ENCODE measurements at places on chromosomes 1 and 21. TPM values are rescaled to one million over a fixed set of nuclear protein-coding genes. Genes with fewer than 3 reads are reported as not detected.

SLC2A1 gene
- 50.5 TPM for polyA plus RNA-seq

MACF1 gene
- 45.9 TPM for polyA plus RNA-seq

GPR37L1 gene
- not detected for polyA plus RNA-seq

SPRR3 gene
- polyA plus RNA-seq = not detected

PLD5 gene
- 0.11 TPM for polyA plus RNA-seq

HAO2 gene
- polyA plus RNA-seq = not detected

- peak overlapping the region; percentile 73 for H3K4me3 ChIP-seq
- H3K4me1 ChIP-seq = peaks cover 5% of the 10 kb centered on the region
Observed at GRCh38 chr1:224183591-224184312, 712 bp downstream of the DEGS1 start.

DNA sequence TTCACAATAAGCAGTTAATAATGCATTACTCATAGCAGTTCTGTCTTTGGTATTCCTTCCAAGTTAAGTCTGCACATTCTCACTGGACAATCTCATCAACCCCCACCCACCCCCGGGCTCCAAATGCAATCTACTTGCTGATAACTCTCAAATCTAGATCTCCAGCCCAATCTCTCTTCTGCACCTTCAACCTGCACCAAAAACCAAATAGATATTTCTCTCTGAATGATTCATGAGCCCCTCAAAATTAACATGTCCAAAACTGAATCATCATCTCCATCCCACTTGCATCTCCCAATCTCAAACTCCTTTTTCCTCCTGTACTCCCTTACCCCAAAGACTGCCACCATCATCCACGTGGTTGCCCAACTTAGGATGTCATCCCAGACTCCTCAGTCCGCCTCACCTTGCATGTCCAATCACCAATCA is 2.7 kb downstream of the DOCK7 start:
- DNase-seq = no peak
- H3K27ac ChIP-seq = 0 out of 2 replicates have a peak overlapping the region, but pooled peaks have one; percentile 38
- H3K27me3 ChIP-seq = no peaks in the 10 kb centered on the region
- H3K4me3 ChIP-seq = no peak overlapping the region

DNA sequence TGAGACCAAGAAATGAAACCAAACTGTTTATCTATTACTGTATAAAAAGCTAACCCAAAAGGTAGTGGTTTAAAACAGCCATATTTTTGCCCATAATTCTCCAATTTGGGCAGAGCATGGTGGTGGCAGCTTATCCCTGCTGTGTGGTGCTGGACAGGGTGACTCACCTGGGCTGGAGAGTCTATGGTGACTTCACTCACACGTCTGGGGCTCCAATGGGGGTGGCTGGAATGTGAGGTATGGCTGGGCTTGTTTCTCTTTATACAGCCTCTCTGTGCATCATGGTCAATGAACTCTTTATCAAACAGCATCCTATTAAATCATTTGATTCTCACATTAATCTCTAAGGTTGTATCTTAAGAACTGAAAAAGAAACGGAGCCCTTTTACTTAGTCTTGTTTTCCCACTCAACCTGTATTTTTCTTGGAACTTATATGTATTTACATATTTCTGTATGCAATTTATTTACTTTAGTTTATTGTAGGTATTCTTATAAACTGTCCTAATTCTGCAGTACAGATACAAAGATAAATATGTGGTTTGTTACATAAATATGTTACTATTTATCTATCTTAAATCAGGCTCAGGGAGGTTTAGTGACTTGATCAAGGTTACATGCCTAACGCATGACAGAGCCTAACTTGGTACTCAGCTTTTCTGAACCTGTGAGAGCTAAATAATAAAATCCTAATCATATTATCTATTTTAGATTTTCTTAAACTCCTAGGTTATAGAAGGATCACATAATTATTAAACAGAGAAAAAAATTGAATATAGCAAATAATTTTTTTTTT is 37.5 kb upstream of the WLS start:
- H3K27ac ChIP-seq = no peak overlapping the region
- H3K4me3 ChIP-seq = no peak overlapping the region
- no peaks in the 10 kb centered on the region for H3K36me3 ChIP-seq
- no peaks in the 10 kb centered on the region for H3K4me1 ChIP-seq

DNA sequence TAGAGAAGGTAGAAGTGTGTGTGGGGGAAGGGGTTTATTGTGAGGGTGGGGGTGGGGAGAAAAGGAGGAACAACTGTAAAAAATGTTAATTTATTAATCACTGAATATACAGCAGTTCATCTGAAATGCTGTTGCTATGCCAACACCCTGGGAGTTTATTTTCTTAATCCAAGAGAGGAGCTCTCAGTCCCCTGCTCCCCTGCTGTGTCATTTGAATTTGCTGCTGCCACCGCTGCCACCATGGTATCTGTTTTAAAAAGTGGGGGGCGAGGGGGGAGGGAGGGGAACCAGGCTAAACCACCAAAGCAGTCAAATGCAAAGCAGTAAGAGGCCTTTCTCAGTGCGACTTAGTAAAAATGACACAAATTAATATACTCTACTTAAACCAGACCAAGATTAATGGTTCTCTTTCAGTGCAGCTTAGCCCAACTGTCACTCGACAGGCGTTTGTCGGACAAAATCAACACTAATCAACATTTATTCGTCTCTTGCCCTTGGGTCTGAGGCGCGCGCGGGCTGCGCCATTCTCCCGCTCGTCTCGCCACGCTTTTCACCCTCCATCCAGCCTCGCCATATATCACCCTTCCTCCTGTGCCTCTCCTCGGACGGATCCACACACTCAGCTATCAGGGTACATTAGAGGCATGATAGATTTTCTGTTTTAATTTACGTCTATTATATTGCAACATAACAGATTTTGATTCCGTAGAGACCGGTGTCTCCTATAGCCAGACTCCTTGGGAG is 76.2 kb downstream of the PBX1 start:
- H3K36me3 ChIP-seq = no peaks in the 10 kb centered on the region
- H3K4me3 ChIP-seq = no peak overlapping the region
- peaks cover 16% of the 10 kb centered on the region for H3K4me1 ChIP-seq

DNA sequence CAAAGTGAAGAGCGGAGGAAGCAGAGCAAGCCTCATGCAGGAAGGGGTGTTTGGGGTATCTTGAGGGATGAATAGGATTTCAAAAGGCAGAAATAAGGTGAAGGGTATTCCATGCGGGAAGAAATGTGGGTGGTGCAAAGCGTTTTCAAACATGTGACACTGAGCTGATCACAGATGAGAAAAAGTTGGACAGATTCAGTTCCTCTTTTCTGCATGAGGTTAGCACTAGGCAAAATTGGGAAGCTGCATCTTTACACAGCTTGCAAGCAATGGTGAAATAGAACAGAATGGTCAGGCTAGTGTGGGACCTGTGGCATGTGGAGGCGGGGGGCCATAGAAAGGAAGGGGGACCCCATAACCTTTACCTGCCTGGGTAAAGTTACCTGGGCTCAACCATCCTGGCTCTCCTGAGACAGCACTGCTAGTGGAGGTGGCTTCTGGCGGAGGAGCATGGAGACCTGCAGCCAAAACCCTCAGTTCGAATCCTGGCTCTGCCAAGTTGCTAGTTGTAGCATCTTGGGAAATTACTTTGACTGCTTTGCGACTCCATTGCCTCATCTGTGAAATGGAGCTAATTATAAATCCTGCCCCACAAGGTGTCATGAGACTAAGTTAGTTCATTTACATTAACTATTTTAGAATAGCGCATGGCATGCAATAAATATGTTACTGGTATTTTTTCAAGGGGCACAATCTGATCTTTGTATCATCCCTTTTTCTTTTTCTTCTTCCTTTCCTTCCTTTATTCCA is 16.4 kb downstream of the KCNA10 start:
- no peak for DNase-seq
- H3K27me3 ChIP-seq = no peaks in the 10 kb centered on the region
- H3K27ac ChIP-seq = no peak overlapping the region

- H3K4me1 ChIP-seq = no peaks in the 10 kb centered on the region
- no peak overlapping the region for H3K27ac ChIP-seq
- H3K36me3 ChIP-seq = 0 out of 2 replicates have a peak, but pooled peaks cover 2% of the 10 kb centered on the region
- no peak overlapping the region for H3K4me3 ChIP-seq
- DNase-seq = no peak
Observed at GRCh38 chr1:196302981-196303380, 305.3 kb downstream of the KCNT2 start.

GRCh38 chr1:6154525-6155319 is 25.4 kb downstream of the CHD5 start:
- H3K36me3 ChIP-seq = no peaks in the 10 kb centered on the region
- H3K4me1 ChIP-seq = no peaks in the 10 kb centered on the region
- no peaks in the 10 kb centered on the region for H3K27me3 ChIP-seq
- no peak for DNase-seq
- no peak overlapping the region for H3K27ac ChIP-seq
- H3K4me3 ChIP-seq = no peak overlapping the region

GRCh38 chr1:115649964-115650363 is 8.2 kb downstream of the VANGL1 start:
- no peak overlapping the region for H3K4me3 ChIP-seq
- peaks cover 10% of the 10 kb centered on the region for H3K36me3 ChIP-seq
- H3K4me1 ChIP-seq = peaks cover 13% of the 10 kb centered on the region
- no peak overlapping the region for H3K27ac ChIP-seq
- DNase-seq = no peak

DNA sequence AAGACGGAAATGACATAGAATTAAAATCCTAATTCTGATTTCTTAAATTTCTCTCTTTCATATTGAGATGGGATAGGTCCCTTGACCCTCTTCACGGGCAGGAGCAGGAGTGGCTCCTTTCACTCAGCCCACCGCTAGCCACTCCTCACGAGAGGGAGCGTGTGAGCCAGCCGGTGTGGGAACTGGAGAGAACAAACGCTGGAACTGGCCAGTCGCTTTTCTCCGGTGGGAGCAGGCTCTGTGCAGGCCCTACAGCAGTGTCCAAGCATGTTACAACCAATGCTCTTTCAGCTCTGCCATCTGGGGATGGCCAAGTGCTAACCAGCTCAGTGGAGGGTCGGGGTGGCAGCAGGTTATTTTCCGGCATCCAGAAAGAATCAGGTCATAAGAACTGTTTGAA is 815.5 kb upstream of the ADGRL4 start:
- DNase-seq = no peak
- no peak overlapping the region for H3K4me3 ChIP-seq
- no peak overlapping the region for H3K27ac ChIP-seq
- no peaks in the 10 kb centered on the region for H3K27me3 ChIP-seq
- H3K36me3 ChIP-seq = no peaks in the 10 kb centered on the region
- no peaks in the 10 kb centered on the region for H3K4me1 ChIP-seq

GRCh38 chr1:206953126-206953525 is 6.9 kb upstream of the PIGR start:
- H3K4me1 ChIP-seq = no peaks in the 10 kb centered on the region
- no peak overlapping the region for H3K27ac ChIP-seq
- H3K27me3 ChIP-seq = peaks cover 16% of the 10 kb centered on the region
- no peaks in the 10 kb centered on the region for H3K36me3 ChIP-seq

DNA sequence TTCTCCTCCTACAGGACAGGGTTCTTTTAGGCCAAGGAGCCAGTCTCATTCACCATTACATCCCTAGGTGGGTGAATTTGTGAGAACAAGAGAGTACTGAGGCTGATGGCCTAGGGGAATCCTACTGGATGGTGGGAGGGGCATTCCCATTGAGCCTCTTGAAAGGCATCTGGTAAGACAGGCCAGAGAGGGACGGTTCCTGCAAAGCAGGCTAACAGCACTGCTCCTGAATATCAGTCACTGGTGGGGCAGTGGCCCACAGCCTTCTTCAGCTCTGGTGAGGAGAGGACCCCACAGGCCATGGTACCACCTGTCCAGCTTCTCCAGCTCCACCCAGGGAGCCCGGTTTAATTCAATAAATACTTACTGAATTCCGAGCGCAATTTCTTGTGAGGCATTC is 125.9 kb upstream of the EDN2 start:
- H3K27me3 ChIP-seq = no peaks in the 10 kb centered on the region
- no peaks in the 10 kb centered on the region for H3K36me3 ChIP-seq
- no peak overlapping the region for H3K4me3 ChIP-seq
- no peak for DNase-seq

- H3K27ac ChIP-seq = no peak overlapping the region
- H3K4me1 ChIP-seq = peaks cover 9% of the 10 kb centered on the region
- H3K36me3 ChIP-seq = no peaks in the 10 kb centered on the region
- no peak overlapping the region for H3K4me3 ChIP-seq
Observed at GRCh38 chr1:76037324-76037723, 37.2 kb upstream of the ST6GALNAC3 start.

DNA sequence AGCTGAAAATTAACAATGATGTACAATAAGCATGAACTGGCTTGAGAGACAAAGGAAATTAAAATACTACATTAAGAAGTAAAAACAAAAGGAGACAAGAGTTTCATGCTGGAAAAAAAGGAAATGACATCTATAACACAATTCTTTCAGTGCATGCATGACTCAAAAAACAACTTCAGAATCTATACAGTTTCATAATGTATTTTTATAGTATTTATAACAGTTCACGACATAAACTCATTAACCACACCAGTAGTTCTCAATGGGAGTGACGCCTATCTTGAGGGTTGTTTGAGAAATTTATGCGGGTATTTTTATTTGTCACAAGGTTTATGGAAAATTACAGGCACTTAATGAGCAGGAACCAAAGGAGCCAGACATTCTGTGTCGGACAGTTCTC is 168.5 kb downstream of the SMYD3 start:
- no peaks in the 10 kb centered on the region for H3K36me3 ChIP-seq
- H3K4me1 ChIP-seq = no peaks in the 10 kb centered on the region
- H3K27ac ChIP-seq = no peak overlapping the region
- DNase-seq = no peak
- no peak overlapping the region for H3K4me3 ChIP-seq

DNA sequence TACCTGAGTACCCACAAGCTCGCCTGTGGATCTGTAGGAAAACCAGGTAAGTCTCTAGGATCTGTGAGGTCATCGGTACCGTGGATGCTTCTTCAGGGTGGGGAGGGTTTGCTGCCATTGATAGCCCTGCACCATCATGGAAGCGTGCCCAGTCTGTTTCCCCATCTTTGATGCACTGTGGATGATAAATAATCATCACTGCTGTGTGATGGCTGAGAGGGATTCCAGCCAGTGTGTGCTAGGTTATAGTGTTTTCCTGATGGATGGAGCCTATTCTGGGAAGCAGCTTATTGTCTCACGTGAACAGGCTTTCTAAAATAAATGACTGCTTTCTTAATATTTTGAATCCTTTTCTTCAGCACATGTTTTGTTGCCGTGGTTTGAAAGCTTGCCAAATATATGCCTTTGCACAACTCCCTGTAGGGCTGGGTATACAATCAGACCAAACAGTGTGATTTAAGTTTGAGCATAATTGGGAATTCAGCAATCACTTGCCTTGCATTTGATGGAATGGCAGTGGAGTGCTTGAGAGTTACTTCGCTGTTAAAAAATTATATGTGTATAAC is 113.8 kb downstream of the CAMTA1 start:
- DNase-seq = no peak
- no peaks in the 10 kb centered on the region for H3K27me3 ChIP-seq
- no peaks in the 10 kb centered on the region for H3K4me1 ChIP-seq
- no peak overlapping the region for H3K4me3 ChIP-seq
- no peaks in the 10 kb centered on the region for H3K36me3 ChIP-seq

DNA sequence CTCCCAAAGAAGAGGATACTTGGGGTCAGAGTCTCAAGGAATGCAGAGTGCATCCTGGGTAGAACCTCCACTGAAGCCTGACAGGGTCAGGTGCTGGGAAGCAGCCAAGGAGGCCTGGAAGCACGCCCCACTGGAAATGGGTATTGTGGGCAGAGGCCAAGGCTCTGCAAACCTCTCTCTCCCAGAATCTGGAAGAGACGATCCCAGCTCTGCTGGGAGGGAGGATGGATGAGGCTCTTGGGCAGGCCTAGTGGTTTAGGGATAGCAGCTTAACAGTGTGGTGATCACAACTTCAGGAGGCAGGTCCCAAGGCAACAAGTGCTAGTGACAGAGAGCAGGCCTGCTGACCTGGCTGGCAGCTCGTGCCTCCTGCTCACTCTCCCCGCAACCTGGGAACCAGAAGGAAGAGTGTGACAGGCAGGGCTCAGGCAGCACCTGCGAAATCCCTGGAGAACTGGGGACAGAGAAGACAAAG is 641.0 kb downstream of the PLPP3 start:
- no peaks in the 10 kb centered on the region for H3K36me3 ChIP-seq
- H3K4me1 ChIP-seq = no peaks in the 10 kb centered on the region
- no peak overlapping the region for H3K4me3 ChIP-seq
- H3K27me3 ChIP-seq = no peaks in the 10 kb centered on the region
- H3K27ac ChIP-seq = peak overlapping the region; percentile 62
- DNase-seq = no peak

Data from SK-N-SH (cell line).